ENCODE measurements at places on chromosomes 5 and 9. TPM values are rescaled to one million over a fixed set of nuclear protein-coding genes. Genes with fewer than 3 reads are reported as not detected.

The F12 gene
- total RNA-seq = 0.83 TPM

The SLC6A19 gene
- total RNA-seq = 0.34 TPM

The FANCC gene
- 9.9 TPM for total RNA-seq

The DROSHA gene
- 29.7 TPM for total RNA-seq

The HACD4 gene
- total RNA-seq = 0.12 TPM

The TMC1 gene
- total RNA-seq = not detected

The SLC4A9 gene
- total RNA-seq = not detected

The WNT8A gene
- not detected for total RNA-seq

The SNX24 gene
- 10.0 TPM for total RNA-seq

The IFNA2 gene
- not detected for total RNA-seq

The PAPPA gene
- total RNA-seq = 0.20 TPM

The IRX1 gene
- total RNA-seq = 0.09 TPM

The IFNA6 gene
- total RNA-seq = not detected

The ARL14EPL gene
- total RNA-seq = not detected

The KCNV2 gene
- total RNA-seq = not detected

The CCDC180 gene
- total RNA-seq = 3.4 TPM

The ECSCR gene
- 1.7 TPM for total RNA-seq

The RAB14 gene
- total RNA-seq = 25.5 TPM

The HAPLN1 gene
- not detected for total RNA-seq

The TSSK1B gene
- total RNA-seq = 0.14 TPM

The LCN12 gene
- 0.57 TPM for total RNA-seq

The CFAP90 gene
- 0.98 TPM for total RNA-seq

The RBM27 gene
- total RNA-seq = 6.4 TPM

The GFPT2 gene
- total RNA-seq = 3.1 TPM

The DBN1 gene
- total RNA-seq = 12.0 TPM

The OTULINL gene
- 13.0 TPM for total RNA-seq

The ASPN gene
- 0.97 TPM for total RNA-seq

The IL5 gene
- not detected for total RNA-seq

The GABRP gene
- 0.37 TPM for total RNA-seq

The NPR3 gene
- 0.25 TPM for total RNA-seq

The ENG gene
- total RNA-seq = 11.1 TPM

The SV2C gene
- 0.08 TPM for total RNA-seq

The FOXD4L4 gene
- not detected for total RNA-seq

The RBM18 gene
- 8.4 TPM for total RNA-seq

The SPATA31A3 gene
- total RNA-seq = not detected

The IL3 gene
- not detected for total RNA-seq

Measured in pancreas (tissue), 10 donors.